ENCODE measurements at places on chromosomes 7 and 10.

- no peak for DNase-seq
These were observed 66.5 kb downstream of the ANLN start for GRCh38 chr7:36456138-36456537.

- no peak for DNase-seq
These were observed at the start of gene SLC26A4 for GRCh38 chr7:107660381-107661080. Gene SLC26A4, plus strand, starts transcription at chr7:107660828. Its CDS starts 814 bp downstream, at chr7:107661642.

DNA sequence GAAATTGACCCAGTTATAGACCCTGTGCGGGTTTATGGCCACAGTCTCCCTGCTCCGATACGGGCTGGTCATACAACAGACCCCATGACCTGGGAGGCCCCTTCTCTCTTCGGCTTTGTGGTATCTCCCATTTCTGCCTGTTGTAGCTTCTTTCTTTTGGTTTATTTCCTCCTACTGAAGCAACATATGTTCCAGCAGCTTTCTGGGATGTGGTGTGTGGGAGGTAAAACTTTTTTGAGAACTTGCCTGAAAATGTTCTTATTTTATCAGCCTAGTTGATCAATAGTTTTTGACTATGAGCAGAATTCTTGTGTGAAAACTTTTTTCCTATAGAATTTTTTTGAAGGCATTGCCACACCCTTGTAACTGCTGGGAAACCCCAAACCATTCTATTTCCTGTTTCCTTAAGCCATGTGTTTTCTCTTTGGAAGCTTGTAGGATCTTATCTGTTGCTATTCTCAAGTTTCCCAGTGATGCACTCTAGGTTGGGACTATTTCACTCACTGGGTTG lies 80.0 kb downstream of the DAGLB start:
- no peak for DNase-seq

- peak; percentile 73 for DNase-seq
These were observed 2.3 kb upstream of the DRGX start for GRCh38 chr10:49398000-49398861.

- DNase-seq, result no peak
These were observed 213.6 kb upstream of the DPP6 start for GRCh38 chr7:153838591-153838990.

- DNase-seq, result no peak
These were observed 2.7 kb downstream of the LRRC27 start for GRCh38 chr10:132334631-132335188.

GRCh38 chr7:109235316-109235715 lies 665.6 kb downstream of the DNAJB9 start:
- DNase-seq, result no peak

DNA sequence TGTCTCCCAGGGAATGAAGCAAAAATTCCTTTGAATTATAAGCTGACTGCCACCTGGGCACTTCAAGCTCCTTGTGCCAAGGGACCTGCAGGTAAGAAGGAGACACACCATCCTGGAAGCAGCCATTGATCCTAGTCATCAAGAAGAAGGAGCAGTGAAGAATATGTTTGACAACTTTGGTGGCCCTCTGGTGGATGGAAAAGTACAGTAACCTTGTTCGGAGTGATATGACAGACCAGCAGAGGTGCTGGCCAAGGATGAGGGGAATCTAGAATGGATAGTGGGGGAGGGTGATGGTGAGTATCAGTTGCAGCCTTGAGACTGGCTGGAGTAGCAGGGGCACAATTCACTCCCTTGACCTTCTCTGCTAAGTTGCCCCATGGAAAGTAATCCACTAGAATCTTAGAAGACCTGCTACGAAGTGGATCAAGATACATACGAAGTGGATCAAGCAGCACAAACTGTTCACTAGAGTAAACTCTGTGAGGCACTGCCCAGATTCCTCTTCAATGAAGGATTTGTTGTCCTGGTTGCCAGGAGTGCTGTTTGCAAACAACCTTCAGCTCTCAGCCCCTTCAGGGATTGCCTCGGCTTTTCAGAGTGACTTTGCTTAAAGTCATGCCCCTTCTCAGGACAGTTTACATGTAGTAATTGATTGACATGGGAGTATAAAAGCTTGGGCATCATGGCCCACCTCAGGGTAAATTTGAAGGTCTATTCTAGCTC lies 44.8 kb upstream of the ORC5 start:
- no peak for DNase-seq

GRCh38 chr10:67521546-67521945 lies 174.4 kb downstream of the CTNNA3 start:
- DNase-seq, result no peak

- DNase-seq, result no peak
These were observed 91.7 kb downstream of the RNF216 start for GRCh38 chr7:5689716-5690115.

- DNase-seq, result no peak
These were observed 2.6 kb upstream of the MGAM2 start for GRCh38 chr7:142108728-142109505.

Measured in GM19239 (cell line).